ENCODE measurements at places on chromosomes 6 and 20.

DNA sequence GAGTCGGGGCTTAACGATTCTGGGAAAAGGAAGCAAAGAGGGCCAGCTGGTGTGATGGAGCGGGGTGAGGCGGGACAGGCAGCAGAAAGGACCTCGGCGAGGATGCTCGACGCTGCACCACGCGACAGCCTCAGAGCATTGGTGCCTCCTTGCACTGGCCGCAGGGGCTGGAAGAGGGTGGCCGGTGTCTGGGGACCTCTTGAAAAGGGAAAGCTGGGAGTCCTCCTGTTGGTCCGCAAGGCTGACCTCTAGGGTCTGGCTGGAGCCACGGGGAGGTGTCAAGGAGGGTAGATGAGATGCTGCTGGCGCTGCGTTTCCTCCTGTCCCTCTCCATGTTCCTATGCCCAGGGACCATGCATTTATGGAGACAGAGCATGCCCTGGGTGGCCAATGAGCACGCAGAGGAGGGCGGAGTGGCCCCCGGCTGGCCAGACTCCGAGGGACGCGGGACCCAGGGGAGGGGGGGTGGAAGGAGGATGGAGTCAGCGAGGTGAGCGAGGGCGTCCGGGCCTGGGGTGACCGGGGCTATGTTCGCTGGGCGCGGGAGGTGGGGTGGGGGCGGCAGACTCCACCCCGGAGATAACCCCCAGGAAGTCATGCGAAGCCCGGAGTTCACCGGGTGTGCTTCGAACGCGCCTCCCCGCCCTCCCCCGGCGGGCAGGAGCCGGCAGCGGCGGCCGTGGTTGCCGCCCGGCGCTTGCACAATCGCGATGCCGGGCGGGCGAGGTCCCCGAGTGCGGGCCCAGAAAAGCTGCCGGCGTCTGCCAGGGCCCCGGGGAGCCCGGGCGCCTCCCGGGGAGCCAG lies at the start of gene CYP24A1:
TSS of gene CYP24A1 (minus strand) at position 334 of the 804 bp plus-strand sequence. CDS start 407 bp downstream, outside the sequence.
- peak; percentile 47 for DNase-seq

- DNase-seq, result no peak
Measured at GRCh38 chr6:43967719-43968091, 159.5 kb downstream of the MRPL14 start.

DNA sequence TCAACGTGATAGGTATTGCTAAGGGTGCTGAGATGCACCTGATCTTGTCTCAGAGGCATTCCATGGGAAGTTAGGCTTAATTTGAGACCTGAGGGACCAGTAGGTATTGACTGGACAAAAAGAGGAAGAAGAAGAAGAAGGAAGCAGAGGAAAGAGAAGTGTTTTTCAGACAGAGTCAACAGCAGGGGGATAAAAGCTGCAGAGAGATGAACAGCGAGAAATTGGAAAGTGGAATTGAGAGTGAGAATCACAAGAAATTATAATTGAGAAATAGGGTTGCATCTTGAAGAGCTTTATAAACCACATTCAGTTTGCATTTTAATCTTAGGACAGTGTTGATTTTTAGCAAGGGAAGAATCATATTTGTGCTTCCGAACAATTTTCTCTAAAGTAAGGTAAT lies 254.0 kb downstream of the CD83 start:
- DNase-seq, result no peak

GRCh38 chr6:155485756-155486155 lies 30.1 kb upstream of the NOX3 start:
- no peak for DNase-seq

DNA sequence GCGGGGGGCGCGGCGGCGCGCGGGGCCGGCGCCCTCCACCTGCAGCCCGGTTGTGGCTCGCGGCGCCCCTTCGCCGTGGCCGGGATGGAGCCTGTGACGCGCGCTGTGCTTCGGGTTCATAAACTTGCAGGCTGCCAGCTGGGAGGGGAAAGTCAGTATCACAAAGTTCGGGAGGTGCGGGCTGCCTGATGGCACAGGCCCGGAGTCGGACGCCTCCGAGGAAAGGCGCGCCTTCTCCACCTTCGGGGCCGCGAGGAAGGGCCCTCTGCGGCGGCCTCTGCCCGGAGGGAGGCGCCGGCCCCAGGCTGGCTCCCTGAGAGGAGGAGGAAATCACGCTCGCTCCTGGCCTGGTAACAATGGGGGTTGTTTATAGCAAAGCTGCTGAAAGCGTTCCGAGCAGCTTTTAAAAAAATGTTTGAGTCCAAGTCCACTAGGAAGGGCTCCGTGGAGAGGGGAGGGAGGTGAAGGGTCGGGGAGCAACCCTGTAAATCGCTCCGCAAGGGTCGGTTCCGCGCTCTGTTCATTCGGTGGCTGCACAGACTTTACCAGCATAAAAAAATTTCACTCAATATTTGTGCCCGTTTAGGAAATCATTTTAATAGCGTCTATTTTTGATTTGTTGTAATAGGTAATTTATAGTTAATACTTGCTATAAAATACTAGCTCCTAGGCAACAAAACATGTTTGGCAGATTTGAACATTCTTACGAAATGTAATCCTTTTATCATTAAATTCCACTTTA lies 1.0 kb downstream of the AFDN start:
- peak; percentile 68 for DNase-seq

DNA sequence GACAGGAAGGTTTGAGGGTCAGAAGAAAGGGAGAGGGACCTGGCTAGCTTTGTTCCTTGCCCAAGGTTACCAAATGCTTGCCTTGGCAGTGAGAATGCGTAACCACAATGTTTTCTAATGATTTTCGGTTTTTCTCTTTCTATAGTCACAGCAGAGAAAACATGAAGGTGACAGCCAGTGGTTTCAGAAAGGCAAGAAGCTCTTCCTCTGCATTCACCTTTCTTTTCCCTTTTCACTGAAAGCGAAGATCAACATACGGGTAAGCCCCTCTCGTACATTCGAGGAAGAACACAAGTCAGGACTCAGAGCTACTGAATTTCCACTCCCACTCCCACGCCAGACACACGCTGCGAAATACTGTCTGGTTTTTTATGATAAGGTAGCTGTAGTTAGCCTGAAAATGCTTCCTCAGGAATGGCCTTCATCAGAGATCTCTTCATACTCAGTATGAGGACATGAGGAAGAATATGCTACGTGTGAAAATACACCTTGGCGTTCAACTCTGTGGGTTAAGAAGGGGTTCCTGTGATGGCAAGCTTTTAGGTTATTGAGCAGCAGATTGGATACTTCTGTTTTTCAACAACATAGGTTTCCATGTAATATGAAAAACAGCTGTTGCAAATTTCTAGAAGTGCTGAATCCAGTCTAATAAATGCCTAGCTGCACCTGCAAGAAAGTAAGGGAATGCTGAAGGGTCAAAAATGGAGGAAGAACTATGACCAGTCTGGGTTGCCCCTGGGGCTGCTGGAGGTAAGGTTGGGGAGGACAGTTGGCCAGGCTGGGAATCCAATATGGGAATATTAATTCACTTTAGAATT lies 7.4 kb upstream of the CD83 start:
- DNase-seq, result no peak

GRCh38 chr6:168015009-168015408 lies 17.5 kb downstream of the KIF25 start:
- DNase-seq, result no peak

DNA sequence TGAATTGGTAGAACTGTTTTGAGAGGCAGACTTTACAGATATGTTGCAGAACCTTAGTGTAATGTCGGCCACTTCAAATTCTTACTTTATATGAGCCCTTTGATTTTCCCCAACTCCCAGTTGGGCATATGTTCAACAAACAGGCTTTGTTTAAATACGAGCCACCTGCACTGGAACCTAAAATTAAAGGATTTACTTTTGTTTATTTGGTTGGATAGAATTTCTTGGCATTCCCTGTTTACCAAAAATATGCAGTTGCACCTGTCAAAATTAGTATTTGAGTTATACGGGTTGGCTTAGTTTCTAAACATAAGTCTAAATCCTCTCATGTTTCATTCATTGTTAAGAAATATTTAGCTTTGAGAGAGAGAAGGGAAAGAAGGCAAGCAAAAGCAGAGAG lies 2.4 kb upstream of the GLYATL3 start:
- DNase-seq, result no peak

DNA sequence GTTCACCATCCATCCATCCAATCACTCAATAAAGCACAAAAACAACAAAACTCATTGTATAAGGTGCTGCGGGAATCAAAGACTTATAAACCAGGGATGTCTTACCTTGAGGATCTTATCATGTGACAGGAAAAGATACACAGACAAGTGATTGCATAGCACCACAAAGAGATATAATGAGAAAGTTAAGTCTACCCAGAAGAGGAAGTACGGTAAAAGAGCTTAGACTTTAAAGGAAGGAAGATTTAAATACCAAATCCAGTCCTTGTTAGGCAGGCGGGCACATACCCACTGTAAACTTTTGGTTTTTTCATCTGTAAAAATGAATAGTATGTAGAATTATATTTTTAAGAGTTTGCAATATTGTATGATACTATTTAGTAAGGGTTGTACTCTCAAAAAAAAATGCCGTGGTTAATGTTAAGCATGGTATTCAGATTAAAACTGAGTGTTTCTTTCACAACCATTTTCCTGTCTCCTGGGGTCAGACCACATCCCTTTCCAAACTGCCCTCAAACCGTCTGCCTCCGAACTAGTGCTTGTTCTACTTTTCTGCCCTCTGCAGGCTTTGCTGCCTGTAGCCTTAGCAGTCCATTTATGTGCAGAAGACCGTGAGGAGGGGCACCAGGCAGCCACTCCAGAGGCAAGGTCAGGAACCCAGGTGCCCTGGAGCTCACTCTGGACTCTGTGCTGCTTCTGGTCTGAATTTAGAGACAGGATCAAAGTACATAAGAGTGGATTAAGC lies 179.5 kb upstream of the SYNDIG1 start:
- DNase-seq, result no peak

DNA sequence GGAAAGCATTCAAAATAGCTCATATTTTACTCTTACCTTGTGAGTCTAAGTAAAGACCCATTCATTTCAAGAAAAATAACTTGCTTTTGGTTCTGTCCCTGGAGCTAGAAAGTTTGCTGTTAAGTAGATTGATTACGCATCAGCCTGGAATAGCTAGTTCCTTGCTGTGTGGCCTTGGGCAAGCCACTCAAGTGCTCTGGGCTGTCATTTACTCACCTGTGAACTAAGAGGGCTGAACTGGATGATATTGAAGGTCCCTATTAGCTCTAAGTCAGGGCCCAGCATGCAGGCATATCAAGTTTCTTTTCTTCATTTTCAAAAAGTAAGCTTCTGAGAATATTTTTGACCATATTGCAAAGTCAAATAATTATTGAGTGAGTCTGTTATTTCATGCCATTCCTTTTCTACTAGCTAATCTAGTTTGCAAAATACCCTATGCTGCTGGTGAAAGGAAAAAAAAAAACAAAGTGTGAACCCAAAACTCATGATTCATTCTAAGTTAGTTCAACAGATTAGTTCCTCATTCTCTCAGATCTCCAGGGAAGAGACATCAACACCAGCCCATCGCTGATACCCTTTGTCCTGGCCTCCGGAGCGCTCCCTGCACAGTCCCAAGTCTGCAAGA lies 106.5 kb upstream of the GMDS start:
- DNase-seq, result no peak

DNA sequence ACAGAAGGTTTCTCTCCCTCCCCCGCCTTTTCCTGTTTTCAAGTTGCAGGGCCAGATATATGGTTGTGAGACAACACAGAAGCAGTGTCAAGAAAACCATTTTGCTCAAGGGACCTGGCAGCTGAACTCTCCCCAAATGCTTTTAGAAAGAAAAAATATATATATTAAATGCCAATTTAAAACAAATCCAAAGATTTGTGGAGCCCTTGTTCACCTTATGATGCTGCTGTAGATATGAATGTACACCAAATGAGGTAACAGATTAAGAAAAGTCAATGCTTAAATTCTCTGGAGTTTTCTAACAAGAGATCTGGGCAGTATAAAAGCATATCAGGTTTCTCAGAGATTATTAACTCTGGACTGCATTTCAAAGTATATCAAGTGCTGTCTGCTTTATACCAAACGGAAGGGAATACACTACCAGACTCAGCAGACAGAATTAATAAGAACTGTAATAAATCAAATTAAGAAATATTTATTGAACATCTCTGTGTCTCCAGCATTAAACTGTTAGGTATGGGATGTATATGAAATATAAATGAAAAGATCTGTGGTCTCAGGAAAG lies 357.5 kb downstream of the HDGFL1 start:
- DNase-seq, result peak; percentile 15

- DNase-seq, result no peak
Measured at GRCh38 chr20:721876-722275, 46.3 kb upstream of the SCRT2 start.

DNA sequence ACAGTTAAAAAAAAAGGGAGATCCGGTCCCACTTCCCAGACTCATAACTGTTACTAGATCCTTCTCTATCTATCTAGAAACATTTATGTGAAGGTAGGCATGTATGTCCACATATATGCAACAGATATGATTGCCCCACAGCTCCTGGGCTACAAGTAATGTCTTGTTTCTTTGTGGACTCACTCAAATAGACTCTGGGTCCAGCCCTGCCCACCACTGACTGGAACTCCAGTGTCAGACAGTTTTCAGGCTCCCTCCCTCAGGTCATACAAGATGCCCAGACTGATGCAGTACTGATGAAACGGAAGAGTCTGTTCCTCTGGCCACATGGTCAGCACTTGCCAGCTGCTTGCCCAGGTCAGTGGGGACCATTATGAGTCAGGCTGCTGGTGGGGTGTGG lies 30.8 kb upstream of the IER3 start:
- no peak for DNase-seq

All from nephron progenitor cell (in vitro differentiated cells).